Activated T-helper 1 cell treated with anti-CD3 and anti-CD28 coated beads, Interleukin-12 subunit alpha, Interleukin-12 subunit beta, Interleukin-2, Interleukin-4 antibody, amounts not matched to agents 30 ng/mL and 10 ng/mL and 1 ng/mL, durations not matched to agents 14 hours and 24 hours and 36 hours (primary cell): ENCODE measurements at places on chromosomes 3 and 15. TPM values are rescaled to one million over a fixed set of nuclear protein-coding genes. Genes with fewer than 3 reads are reported as not detected.

ADAMTSL3 gene
- total RNA-seq, result not detected in 2 replicates

MESP2 gene
- total RNA-seq, result 0.10 TPM in 1 of 2 replicates, not detected in the other

GPR87 gene
- 0.62 and 0.93 TPM in 2 replicates for total RNA-seq

CYP1A2 gene
- not detected in 2 replicates for total RNA-seq

LTK gene
- total RNA-seq, result 0.13 TPM in 1 of 2 replicates, not detected in the other

CAPN3 gene
- total RNA-seq, result 1.5 and 1.6 TPM in 2 replicates

CLCN2 gene
- 5.2 and 6.6 TPM in 2 replicates for total RNA-seq

PLIN1 gene
- total RNA-seq, result not detected in 2 replicates

- peak overlapping the region; percentile 50 for H3K4me3 ChIP-seq
- peak overlapping the region; percentile 57 for H3K27ac ChIP-seq
- peaks cover 58% of the 10 kb centered on the region for H3K36me3 ChIP-seq
- H3K27me3 ChIP-seq, result no peaks in the 10 kb centered on the region
- DNase-seq, result no peak
Observed at GRCh38 chr3:105798381-105798934, 70.4 kb downstream of the CBLB start.

GRCh38 chr15:58139276-58139988, 1.3 kb downstream of the AQP9 start:
- H3K27me3 ChIP-seq, result peaks cover 7% of the 10 kb centered on the region

DNA sequence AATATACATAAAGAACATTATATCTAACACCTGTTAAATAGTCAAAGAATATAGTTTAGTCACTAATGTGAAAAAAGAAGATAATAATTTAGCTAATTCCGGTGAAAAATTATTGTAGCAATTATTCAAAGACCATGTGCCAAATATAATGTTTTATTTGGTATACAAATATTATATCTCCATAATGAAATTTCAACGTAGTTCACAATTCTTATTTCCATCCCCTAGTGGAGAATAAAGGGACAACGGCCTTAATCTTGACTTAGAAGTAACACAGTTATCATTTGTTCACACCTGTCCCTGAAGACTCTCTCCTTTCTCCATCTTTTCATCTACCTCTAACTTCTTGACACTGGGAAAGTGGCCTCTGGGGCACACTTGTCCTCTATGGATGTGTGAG, 213.4 kb downstream of the ERC2 start:
- peaks cover 4% of the 10 kb centered on the region for H3K27me3 ChIP-seq
- H3K27ac ChIP-seq, result no peak overlapping the region
- H3K4me1 ChIP-seq, result no peaks in the 10 kb centered on the region
- no peaks in the 10 kb centered on the region for H3K36me3 ChIP-seq
- DNase-seq, result no peak

- H3K4me3 ChIP-seq, result no peak overlapping the region
- peaks cover 1% of the 10 kb centered on the region for H3K27me3 ChIP-seq
- H3K4me1 ChIP-seq, result no peaks in the 10 kb centered on the region
- DNase-seq, result no peak
- H3K36me3 ChIP-seq, result no peaks in the 10 kb centered on the region
- H3K27ac ChIP-seq, result no peak overlapping the region
Observed at GRCh38 chr15:33846142-33846541, 122.2 kb upstream of the CHRM5 start.

DNA sequence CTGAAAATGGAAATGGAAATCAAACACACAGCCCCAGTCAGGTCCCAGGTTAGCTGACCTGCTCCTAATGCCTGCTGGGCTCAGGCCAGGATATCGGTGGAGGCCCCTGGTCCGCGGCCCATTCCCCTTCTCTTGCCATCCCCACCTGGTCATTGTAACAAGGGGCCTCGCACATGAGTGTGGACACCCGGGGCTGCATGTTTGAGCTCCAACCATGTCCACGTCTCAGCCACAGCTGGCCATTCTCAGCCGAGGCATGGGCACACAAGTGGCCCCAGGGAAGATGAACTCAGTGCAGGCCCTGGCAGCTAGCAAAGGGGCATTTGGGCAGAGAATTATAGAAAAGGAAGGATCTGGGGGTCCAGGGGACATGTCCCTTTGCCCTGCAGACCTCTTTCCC, 41.7 kb downstream of the FAM174B start:
- DNase-seq, result no peak
- no peaks in the 10 kb centered on the region for H3K27me3 ChIP-seq
- no peaks in the 10 kb centered on the region for H3K36me3 ChIP-seq
- H3K27ac ChIP-seq, result no peak overlapping the region
- H3K4me3 ChIP-seq, result no peak overlapping the region
- H3K4me1 ChIP-seq, result no peaks in the 10 kb centered on the region

- H3K27me3 ChIP-seq, result no peaks in the 10 kb centered on the region
- H3K4me1 ChIP-seq, result peaks cover 94% of the 10 kb centered on the region
- no peak for DNase-seq
- H3K4me3 ChIP-seq, result peak overlapping the region; percentile 52
- H3K27ac ChIP-seq, result peak overlapping the region; percentile 74
Observed at GRCh38 chr15:31266712-31267111, 59.9 kb upstream of the KLF13 start.

GRCh38 chr3:137065381-137065780, 107.6 kb downstream of the IL20RB start:
- H3K4me1 ChIP-seq, result no peaks in the 10 kb centered on the region
- H3K36me3 ChIP-seq, result no peaks in the 10 kb centered on the region
- no peak for DNase-seq
- H3K27me3 ChIP-seq, result no peaks in the 10 kb centered on the region

DNA sequence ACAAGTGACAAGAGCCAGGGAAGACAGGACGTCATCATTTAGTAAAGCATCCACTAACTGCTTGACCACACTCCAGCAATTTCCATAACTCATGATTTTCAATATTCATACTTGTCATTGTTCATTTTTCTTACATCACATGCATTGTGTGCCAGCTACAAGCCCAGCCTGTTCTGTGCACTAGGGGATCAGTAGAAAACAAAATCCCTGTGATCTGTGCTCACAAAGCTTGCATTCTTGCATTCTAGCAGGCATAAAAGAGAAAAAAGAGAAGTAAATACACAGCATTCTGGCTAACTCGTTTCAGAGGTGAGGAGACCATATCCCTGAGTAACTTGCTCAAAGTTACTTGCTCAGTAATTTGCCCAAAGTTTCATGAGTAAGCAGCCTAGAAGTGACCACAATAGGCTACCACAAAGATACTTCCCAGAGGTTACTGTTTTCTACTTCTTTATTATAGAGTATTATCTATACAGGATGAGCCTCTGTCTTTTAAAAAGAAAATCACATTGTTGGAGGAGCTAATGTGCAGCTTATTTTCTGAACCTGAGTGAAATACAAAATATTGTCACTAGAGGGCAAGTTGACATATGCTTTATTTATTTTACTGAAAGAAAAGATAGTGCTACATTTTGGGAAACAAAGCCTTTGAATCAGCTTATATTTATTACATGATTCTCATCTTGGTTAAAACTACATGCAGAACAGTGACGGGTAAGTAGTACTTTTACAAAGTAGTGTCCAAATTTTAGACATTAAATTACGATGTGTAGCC, 701.4 kb upstream of the LMCD1 start:
- no peak overlapping the region for H3K4me3 ChIP-seq
- H3K4me1 ChIP-seq, result no peaks in the 10 kb centered on the region
- H3K27ac ChIP-seq, result no peak overlapping the region
- H3K36me3 ChIP-seq, result no peaks in the 10 kb centered on the region
- no peaks in the 10 kb centered on the region for H3K27me3 ChIP-seq
- DNase-seq, result no peak

GRCh38 chr15:98422130-98422478, 226.2 kb upstream of the IGF1R start:
- H3K27ac ChIP-seq, result no peak overlapping the region
- no peaks in the 10 kb centered on the region for H3K36me3 ChIP-seq
- no peak for DNase-seq
- H3K4me1 ChIP-seq, result no peaks in the 10 kb centered on the region
- H3K27me3 ChIP-seq, result peaks cover 37% of the 10 kb centered on the region

DNA sequence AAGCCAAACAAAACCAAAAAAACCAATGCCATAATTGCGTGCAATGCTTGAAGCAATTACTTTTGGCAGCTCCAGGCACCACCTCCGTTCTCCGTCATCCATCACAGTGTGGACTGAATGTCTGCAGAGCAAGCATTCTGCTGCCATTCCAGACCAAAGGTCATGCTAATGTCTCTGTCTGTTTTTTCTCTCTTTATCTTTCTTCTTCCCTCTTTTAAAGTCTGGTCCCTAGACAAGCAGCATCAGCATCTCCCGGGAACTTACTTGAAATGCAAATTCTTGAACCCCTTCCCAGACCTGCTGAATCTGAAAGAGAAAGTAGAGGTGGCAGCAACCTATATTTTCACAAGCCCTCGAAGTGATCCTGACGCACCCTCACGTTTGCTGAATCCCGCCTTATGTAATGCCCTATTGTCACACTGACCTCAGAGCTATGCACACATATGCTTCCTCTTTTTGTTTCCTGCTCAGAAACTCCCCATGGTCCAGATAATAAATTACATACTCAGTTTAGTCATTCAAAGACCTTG, 297.3 kb upstream of the PROK2 start:
- peaks cover 49% of the 10 kb centered on the region for H3K4me1 ChIP-seq
- peaks cover 2% of the 10 kb centered on the region for H3K36me3 ChIP-seq
- no peak overlapping the region for H3K27ac ChIP-seq
- no peaks in the 10 kb centered on the region for H3K27me3 ChIP-seq
- H3K4me3 ChIP-seq, result no peak overlapping the region

DNA sequence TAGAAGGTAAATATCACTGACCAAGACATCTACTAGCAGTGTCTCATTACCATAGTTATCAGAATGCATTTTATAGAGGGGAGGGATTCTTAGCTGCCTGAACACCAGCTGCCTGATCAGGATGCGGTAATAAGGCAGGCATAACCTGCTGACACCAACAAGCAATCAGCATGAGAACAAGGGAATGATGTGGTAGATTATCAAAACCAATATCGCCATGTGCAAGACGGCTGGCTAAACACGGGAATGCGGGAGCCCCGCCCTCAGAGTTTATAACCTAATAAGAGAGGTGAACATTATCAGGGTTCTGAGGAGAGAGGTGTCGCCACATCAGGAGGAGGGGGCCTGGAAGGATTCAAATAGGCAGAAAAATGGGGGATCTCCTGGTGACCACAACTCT, 20.5 kb downstream of the B4GALT4 start:
- no peaks in the 10 kb centered on the region for H3K27me3 ChIP-seq
- H3K36me3 ChIP-seq, result peaks cover 53% of the 10 kb centered on the region

DNA sequence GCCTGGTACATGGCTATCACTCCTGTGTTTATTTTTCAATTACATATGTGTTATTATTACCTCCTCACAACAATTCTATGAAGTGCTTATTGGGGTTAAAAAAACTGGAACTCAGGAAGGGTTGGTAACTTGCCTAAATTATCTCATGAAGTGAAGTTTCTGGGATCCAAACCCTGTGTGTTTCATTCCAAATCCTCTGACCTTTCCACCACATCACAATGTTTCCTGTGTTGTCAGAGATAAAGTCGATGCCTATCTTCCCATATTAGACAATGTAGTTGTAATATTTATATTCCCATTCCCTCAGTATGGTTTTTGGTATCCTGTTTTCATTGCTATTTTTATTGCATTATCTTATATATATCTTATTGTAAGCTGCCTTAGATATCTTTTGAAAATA, 269.1 kb upstream of the CFAP20DC start:
- H3K27ac ChIP-seq, result no peak overlapping the region
- H3K27me3 ChIP-seq, result no peaks in the 10 kb centered on the region
- no peaks in the 10 kb centered on the region for H3K36me3 ChIP-seq
- peaks cover 18% of the 10 kb centered on the region for H3K4me1 ChIP-seq
- no peak overlapping the region for H3K4me3 ChIP-seq

GRCh38 chr3:115623044-115623868, at the start of gene GAP43:
Gene GAP43, plus strand, starts transcription at chr3:115623510. Its CDS starts 180 bp downstream, at chr3:115623690.
- H3K27ac ChIP-seq, result no peak within 1 kb of the TSS
- no peak for DNase-seq

- no peak overlapping the region for H3K27ac ChIP-seq
- no peaks in the 10 kb centered on the region for H3K4me1 ChIP-seq
- peaks cover 21% of the 10 kb centered on the region for H3K27me3 ChIP-seq
- no peak overlapping the region for H3K4me3 ChIP-seq
- DNase-seq, result no peak
- peaks cover 1% of the 10 kb centered on the region for H3K36me3 ChIP-seq
Observed at GRCh38 chr3:30835667-30836066, 58.8 kb downstream of the GADL1 start.

- peak; percentile 9 for DNase-seq
- no peak overlapping the region for H3K27ac ChIP-seq
- no peaks in the 10 kb centered on the region for H3K27me3 ChIP-seq
- H3K36me3 ChIP-seq, result no peaks in the 10 kb centered on the region
- no peaks in the 10 kb centered on the region for H3K4me1 ChIP-seq
Observed at GRCh38 chr15:86743283-86743903, 663.7 kb downstream of the AGBL1 start.

DNA sequence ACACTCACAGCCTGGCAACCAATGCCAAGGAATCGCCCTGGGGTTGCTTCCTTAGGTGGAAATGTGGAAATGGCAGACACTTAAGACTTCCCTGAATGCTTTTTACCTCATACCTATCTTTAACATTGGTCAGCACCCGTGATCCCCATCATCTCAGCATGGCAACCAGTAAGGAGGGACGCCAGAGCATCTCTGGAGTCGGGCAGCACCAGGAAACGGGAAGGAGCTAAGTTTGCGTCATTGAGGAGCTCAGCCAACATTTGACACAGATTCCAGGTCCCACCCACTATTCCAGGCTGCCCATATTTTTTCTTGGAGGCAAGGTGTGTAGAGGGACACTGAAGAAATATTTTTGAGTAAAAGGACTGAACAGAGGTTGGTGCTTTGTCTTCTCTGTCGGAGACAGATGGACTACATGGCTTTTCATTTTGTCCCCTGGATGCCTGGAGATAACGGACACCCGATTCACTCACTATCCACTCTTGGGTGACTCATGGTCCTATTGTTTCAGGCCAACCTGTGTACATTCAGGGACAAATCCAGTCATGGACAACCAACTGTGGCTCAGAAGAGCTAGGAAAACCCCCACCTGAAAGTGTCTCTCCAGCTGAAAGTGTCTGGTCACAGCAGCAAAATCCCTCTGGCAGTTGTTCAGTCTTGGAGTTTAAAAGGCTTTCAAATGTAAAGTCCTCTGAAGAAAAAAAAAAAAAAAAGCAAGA, 70.4 kb upstream of the OXTR start:
- no peak for DNase-seq

GRCh38 chr15:75202251-75203016, 752 bp downstream of the C15orf39 start:
- peaks cover 11% of the 10 kb centered on the region for H3K36me3 ChIP-seq
- peak overlapping the region; percentile 85 for H3K27ac ChIP-seq
- H3K4me1 ChIP-seq, result peaks cover 59% of the 10 kb centered on the region
- DNase-seq, result peak; percentile 76
- H3K4me3 ChIP-seq, result peak overlapping the region; percentile 92

- H3K27me3 ChIP-seq, result no peaks in the 10 kb centered on the region
- H3K4me3 ChIP-seq, result no peak overlapping the region
- DNase-seq, result no peak
- peaks cover 1% of the 10 kb centered on the region for H3K36me3 ChIP-seq
Observed at GRCh38 chr15:92140796-92141195, 252.9 kb upstream of the ST8SIA2 start.

DNA sequence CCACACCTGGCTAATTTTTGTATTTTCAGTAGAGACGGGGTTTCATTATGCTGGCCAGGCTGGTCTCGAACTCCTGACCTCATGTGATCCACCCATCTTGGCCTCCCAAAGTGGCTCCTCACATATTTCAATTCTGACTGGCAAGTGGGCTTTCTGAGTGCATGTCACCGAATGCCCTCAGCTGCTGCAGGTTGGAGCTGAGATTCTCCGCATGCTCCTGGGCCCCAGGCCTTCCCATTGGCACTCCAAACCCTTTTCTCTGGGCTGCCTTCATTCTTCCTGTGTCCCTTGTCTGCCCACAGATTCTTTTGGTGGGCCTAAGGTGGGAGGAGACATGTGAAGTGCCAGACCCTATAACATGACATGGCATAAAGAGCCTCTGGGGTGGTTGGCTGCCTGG, 67.3 kb downstream of the SYNM start:
- H3K27me3 ChIP-seq, result no peaks in the 10 kb centered on the region
- H3K36me3 ChIP-seq, result no peaks in the 10 kb centered on the region
- DNase-seq, result no peak
- H3K4me3 ChIP-seq, result no peak overlapping the region
- H3K4me1 ChIP-seq, result no peaks in the 10 kb centered on the region
